ENCODE measurements at places on chromosomes 7 and 10.

DNA sequence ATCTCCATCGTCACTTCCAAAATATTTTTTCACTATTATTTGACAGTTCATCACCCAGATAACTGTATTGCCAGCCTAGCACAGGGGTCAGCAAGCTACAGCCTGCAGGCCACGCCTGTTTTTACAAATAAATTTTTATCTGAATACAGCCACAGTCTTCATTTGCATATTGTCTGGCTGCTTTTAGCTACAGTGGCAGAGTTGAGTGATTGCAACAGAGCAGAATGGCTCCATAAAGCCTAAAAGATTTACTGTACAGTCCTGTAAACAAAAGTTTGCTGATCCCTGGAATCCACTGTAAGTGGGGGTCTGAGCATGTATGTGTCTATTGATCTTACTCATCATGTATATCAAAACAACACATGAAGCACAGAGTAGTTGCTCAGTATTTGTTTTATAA lies 45.9 kb upstream of the GNAI1 start:
- no peak for DNase-seq
- H3K27me3 ChIP-seq: no peaks in the 10 kb centered on the region
- H3K4me3 ChIP-seq: no peak overlapping the region
- no peaks in the 10 kb centered on the region for H3K4me1 ChIP-seq

GRCh38 chr10:50397312-50398140 lies 146.2 kb upstream of the ASAH2 start:
- no peak overlapping the region for H3K4me3 ChIP-seq
- no peaks in the 10 kb centered on the region for H3K27me3 ChIP-seq
- H3K27ac ChIP-seq: no peak overlapping the region
- DNase-seq: no peak

DNA sequence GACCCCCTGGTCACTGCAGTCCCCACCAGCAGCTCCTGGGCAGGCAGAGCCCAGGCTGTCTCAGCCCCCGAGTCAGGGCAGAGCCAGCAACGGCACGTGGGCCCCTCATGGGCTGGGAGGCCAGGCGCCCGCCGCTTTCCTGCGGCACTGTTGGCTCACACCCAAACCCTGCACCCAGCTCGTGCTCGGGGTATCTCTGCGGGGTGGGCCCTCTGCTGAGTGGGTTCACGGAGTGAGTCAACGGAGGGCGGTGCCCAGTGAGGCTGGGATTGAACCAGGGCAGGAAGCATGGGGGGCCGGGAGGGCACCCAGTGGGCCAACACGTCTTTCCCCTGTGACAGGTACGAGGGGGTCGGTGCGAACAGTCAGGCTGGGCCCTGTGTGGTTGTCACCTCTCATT lies 28.9 kb downstream of the ADAP1 start:
- peaks cover 5% of the 10 kb centered on the region for H3K4me1 ChIP-seq
- H3K4me3 ChIP-seq: no peak overlapping the region
- H3K36me3 ChIP-seq: no peaks in the 10 kb centered on the region
- H3K27ac ChIP-seq: no peak overlapping the region

GRCh38 chr10:6059506-6059905 lies 2.7 kb downstream of the IL2RA start:
- H3K36me3 ChIP-seq: no peaks in the 10 kb centered on the region
- no peak for DNase-seq
- H3K27ac ChIP-seq: no peak overlapping the region
- no peak overlapping the region for H3K4me3 ChIP-seq
- no peaks in the 10 kb centered on the region for H3K27me3 ChIP-seq

DNA sequence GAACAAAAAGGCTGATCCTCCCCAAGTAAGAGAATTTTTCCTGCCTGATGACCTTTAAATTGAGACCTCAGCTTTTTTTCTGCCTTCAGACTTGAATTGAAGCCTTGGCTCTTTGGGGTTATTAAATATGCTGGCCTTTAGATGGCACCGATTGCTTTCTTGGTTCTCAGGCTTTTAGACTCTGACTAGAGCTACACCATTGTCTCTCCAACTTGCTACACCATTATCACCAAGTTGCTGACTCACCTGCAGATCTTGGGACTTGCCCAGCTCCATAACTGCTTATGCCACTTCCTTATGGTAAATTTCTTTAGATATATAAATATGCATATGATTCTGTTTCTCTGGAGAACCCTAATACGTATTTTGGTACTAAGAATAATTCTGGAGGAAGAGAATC lies 3.1 kb upstream of the ABCA13 start:
- no peaks in the 10 kb centered on the region for H3K36me3 ChIP-seq
- no peak for DNase-seq

GRCh38 chr7:46450886-46451285 lies 529.8 kb upstream of the IGFBP3 start:
- no peak overlapping the region for H3K27ac ChIP-seq
- no peaks in the 10 kb centered on the region for H3K36me3 ChIP-seq
- no peak overlapping the region for H3K4me3 ChIP-seq
- no peaks in the 10 kb centered on the region for H3K4me1 ChIP-seq

- H3K36me3 ChIP-seq: no peaks in the 10 kb centered on the region
- no peak overlapping the region for H3K4me3 ChIP-seq
- H3K27ac ChIP-seq: no peak overlapping the region
- no peak for DNase-seq
Observed at GRCh38 chr10:25849268-25849667, 84.8 kb upstream of the MYO3A start.

DNA sequence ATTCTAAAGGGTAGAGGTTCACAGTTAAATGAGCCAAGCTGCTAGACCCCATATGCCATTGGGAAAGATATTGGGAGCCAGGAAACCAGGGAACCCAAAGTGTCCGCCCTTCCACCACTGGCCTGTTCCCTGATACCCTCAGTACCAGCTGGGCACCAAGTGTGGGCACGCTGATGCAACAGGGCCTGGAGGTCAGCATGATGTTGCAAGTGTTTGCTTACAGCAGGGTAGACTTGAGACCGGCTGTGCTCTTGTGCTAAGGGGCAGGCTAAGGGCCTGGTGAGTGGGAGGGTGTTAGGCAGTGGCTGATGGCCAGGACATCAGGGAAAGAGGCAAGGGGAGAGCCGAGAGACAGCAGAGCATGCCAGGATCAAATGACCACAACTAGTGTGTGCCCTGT lies 21.0 kb upstream of the MYL7 start:
- H3K4me3 ChIP-seq: no peak overlapping the region
- DNase-seq: no peak

GRCh38 chr10:110336111-110336721 lies 31.5 kb upstream of the SMNDC1 start:
- no peaks in the 10 kb centered on the region for H3K27me3 ChIP-seq
- H3K4me1 ChIP-seq: no peaks in the 10 kb centered on the region
- peak overlapping the region; percentile 41 for H3K27ac ChIP-seq
- H3K36me3 ChIP-seq: no peaks in the 10 kb centered on the region

GRCh38 chr10:96133135-96133534 lies 3.0 kb downstream of the ZNF518A start:
- peaks cover 8% of the 10 kb centered on the region for H3K27me3 ChIP-seq
- no peaks in the 10 kb centered on the region for H3K36me3 ChIP-seq
- H3K4me1 ChIP-seq: no peaks in the 10 kb centered on the region
- no peak for DNase-seq
- H3K4me3 ChIP-seq: no peak overlapping the region
